Activated CD4-positive, alpha-beta T cell treated with anti-CD3 and anti-CD28 coated beads for 36 hours (primary cell): ENCODE measurements at places on chromosomes 3 and 15. TPM values are rescaled to one million over a fixed set of nuclear protein-coding genes. Genes with fewer than 3 reads are reported as not detected.

VWA5B2 gene
- total RNA-seq = not detected

DNA sequence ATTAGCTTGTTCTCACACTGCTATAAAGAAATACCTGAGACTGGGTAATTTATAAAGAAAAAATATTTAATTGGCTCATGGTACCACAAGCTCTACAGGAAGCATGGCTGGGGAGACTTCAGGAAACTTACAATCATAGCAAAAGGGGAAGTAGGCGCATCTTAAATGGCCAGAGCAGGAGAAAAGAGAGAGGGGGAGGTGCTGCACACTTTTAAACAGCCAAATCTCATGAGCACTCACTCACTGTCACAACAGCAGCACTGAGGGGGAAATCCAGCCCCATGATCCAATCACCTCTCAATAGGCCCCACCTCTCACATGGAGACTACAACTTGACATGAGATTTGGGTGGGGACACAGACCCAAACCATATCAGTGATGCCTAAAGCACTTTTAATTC, 82.5 kb downstream of the DCLK3 start:
- no peak for DNase-seq

- no peak for DNase-seq
Observed at GRCh38 chr15:26868029-26868685, 1.3 kb downstream of the GABRA5 start.

DNA sequence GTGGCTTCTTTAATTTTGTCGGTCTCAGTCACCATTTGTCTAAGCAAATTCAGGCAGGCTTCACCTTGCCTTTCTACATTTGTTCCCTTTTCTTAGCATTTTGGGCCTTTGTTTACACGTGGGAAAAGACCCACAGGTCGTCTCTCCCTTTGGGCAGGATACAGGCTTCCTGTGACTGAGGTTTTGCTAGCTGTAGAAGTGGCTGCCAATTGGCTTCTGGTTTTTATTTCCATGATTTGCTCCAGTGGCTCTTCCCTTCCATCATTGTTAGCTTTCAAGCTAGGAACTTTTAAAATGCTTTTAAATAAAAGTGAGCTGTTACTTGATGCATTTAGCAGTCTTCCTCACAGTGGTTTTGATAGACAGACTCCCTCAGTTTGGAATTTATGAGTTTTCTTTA, 37.3 kb downstream of the MLH1 start:
- no peak for DNase-seq

C2CD4B gene
- 0.19 TPM for total RNA-seq

GUCA1C gene
- total RNA-seq = not detected

ELP6 gene
- total RNA-seq = 40.3 TPM

DNA sequence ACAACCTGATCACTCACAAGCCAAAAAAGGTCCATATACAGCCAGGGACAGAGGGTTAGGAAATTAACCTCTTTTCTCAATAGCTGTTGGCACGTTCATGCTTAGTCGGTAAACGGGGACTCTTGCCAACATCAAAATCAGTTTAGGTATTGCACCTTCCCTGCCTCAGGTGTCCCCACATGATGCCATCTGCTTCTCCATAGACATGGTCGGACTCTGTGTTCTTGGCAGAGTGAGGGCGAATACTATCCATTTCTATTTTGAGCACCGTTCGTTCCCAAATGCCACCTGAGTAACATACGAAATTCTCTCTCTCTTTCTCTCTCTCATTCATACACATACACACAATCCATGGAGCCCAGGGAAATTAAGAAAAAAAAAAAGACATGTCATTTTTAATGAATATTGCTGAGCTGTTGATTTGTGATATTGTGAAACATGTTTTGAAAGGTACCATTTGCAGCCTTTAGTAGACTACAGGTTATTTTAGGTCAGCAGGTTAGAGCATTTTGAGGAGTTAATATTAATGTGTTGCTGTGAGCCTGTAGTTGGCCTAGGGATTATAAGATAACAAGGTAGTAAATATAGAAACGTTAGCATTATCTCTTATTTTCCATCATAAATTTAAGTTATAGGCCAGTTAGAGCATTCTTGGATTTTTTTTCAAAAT, 78.5 kb downstream of the GHSR start:
- no peak for DNase-seq

DNA sequence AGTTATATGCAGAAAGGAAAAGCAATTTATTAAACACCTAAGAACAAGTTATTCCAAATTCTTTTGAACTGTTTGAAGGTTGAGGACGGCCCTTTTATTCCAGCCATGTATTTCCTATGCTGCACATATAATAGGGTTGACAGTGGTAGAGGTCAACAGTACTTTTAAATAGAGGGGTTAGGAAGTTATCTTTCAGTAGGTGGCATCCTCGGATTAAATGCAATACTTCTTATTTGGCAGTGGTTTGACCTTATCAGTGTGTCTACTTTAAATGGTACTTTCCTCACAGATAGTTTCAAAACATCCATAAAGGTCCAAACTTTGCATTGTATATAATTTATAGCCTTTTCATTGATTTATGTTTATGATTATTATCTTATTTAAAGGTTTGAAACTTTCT, 558.7 kb downstream of the TUSC7 start:
- no peak for DNase-seq

- no peak for DNase-seq
Observed at GRCh38 chr3:194585880-194586281, 47.3 kb downstream of the TMEM44 start.

GRCh38 chr3:2783261-2783660, 326.9 kb downstream of the IL5RA start:
- no peak for DNase-seq

CP gene
- not detected for total RNA-seq

DNA sequence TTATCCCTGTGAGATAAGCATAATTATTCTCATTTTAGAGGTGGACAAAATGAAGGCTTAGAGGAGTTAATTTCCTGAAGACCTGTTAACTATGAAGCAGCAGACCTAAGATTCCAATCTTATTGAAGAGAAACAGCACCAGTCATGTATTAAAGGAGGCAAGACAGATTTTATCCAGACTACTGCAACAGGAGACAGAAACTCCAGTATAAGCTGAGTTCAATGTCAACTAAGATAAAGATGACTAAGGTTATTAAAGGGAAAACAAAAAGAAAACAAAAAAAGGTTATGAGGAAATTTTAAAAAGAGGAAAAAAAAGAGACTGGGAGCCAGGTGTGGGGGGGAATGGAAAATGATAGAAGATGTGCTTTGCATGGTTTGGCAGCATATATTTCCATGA, 707.7 kb upstream of the NR2F2 start:
- DNase-seq = no peak

DNA sequence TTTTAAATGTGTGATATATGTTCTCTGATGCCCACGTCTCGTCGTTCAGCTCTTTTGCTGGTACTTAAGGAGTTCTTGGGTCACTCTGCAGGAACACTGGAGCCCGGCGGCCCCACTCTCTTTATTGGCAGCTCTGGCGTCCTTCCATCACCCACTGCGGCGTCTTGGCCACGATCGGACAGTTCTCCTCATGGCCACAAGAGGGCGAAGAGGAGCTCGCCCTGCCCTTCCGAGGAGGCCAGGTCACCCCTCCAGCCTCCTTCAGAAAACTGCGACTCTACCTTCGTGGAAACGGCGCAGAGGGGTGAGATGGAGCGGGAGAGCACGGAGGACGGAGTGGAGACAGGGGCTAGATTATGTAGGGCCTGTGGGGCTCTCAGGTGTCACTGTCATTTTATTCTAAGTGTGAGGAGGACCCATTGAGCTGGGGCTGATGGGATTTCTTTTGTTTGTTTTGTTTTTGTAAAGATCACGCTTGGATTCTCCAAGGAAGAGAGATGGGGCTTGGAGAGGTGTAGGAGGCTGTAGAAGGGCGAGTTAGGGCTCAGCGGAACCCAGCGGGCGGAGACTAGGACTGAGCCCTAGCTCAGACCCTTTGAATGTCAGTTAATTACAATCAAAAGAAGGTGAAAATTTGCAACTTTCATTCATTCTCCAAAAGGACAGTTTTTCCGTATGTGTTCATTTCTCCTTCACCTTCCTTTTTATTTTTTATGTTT, 28.0 kb upstream of the GABRA5 start:
- DNase-seq = peak; percentile 34

GPR87 gene
- total RNA-seq = 2.3 TPM

P3H2 gene
- total RNA-seq = not detected

GRCh38 chr3:189446959-189447560, 184.1 kb upstream of the TP63 start:
- no peak for DNase-seq

GXYLT2 gene
- total RNA-seq = not detected

ABHD5 gene
- 9.8 TPM for total RNA-seq

IL20RB gene
- total RNA-seq = 0.93 TPM
